ENCODE measurements at places on chromosomes 13 and 19.

DNA sequence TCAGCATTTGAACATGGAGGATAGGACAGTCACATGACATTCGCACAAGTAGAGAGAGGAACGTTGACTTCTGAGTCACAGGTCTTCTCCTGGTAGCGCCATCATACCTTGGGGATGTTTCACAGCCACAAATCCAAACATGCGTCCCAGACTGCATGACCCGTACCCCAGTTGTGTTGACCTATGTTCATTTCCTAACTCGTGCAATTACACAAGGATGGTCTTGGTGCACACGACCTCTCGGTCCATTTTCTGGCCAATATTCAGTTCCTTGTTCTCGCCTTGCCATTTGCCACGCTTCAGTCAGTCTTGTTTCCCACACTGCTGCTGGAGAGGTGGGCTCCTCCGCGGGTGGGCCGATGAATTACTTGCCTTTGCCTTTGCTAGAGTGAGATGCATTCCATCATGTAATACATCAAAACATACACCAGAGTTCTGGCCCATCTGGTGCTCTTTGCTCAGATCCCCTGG is 87.3 kb downstream of the COL4A2 start:
- peak; percentile 66 for DNase-seq

GRCh38 chr19:3146677-3147100 is 10.9 kb downstream of the GNA15 start:
- no peak for DNase-seq

DNA sequence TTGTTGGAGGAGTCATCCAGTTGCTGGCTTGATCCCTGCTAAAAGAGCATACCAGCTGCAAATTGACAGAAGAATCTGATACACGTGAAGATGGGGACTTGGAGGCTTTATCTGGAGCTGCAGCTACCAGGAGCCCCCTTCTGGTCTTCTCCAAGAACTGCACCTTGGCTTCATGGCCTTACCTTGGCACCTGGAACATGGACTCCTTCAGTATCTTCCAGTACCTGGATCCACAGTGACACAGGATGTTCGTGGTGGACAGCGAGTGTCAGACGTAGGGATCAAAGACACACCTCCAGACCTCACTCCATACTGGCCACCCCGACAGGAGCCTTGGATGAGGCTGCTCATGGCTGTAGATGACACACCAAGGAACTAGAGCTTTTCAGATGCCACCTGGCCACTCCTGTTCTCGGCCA is 9.9 kb upstream of the ACSBG2 start:
- DNase-seq, result peak; percentile 83

- no peak for DNase-seq
Observed at GRCh38 chr19:3227054-3227626, 2.7 kb downstream of the CELF5 start.

GRCh38 chr13:52695856-52696255 is 43.2 kb downstream of the SUGT1 start:
- peak; percentile 9 for DNase-seq

- peak; percentile 71 for DNase-seq
Observed at GRCh38 chr19:50147462-50148423, 15.3 kb downstream of the IZUMO2 start.

DNA sequence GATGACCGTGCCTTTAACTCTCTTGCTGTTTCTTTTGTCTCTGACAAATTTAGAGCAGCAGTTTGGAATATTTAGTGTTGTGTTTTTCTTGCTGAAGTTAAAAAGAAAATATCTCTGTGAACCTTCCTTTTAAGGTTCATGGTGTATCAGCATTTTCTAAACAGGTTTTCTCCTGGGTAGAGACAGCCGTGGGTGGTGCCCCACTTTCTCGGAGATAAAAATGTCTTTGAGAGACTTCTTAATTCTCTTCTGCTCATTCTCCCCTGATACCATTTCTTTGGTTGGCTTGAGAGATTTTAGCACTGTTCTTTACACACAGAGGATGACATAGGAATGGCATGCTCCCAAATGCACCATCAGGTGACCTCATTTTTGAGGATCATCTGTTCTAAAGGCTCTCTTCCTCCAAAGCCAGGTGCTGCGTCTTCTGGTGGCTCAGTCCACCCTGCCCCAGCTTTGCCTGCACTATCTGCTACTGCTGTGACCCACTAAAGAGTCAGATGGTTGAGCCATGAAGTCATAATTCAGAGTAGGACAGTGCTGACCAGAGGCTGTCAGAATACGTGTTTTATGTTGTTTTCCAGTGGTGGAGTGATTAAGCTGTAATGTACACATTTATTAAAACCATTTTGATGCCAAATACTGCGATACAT is 90.3 kb upstream of the SLC10A2 start:
- no peak for DNase-seq

- no peak for DNase-seq
Observed at GRCh38 chr19:46603195-46603637, 2.1 kb downstream of the CALM3 start.

- DNase-seq, result no peak
Observed at GRCh38 chr13:99332456-99332855, 25.3 kb upstream of the GPR183 start.

GRCh38 chr13:42239161-42239560 is 32.8 kb upstream of the AKAP11 start:
- DNase-seq, result no peak

GRCh38 chr13:28355046-28355821 is 139.7 kb downstream of the FLT1 start:
- no peak for DNase-seq

DNA sequence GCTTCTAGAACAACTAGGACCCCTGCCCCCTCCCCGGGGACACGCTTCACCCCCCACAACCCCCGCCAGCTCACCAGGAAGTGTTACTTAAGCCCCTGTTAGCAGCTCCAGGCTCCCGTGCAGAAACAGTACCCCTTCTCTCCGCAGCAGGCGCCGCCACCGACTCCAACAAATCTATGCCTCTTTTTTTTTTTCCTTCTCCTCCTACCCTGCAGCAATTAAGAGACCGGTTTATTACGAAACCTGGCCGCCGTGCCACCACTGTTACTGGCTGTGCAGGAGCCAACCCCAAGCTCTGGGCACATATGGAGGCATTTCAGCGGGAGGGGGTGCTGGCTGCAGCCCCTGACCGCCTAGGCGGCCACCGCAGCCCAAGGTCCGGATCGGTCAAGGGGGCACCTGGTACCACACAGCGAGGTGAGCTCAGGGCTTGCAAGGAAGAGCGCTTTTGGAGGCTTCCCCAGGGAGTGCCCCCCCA is 2.4 kb downstream of the GADD45B start:
- DNase-seq, result peak; percentile 58

GRCh38 chr19:3669947-3670795 is 30.1 kb downstream of the PIP5K1C start:
- DNase-seq, result peak; percentile 65

DNA sequence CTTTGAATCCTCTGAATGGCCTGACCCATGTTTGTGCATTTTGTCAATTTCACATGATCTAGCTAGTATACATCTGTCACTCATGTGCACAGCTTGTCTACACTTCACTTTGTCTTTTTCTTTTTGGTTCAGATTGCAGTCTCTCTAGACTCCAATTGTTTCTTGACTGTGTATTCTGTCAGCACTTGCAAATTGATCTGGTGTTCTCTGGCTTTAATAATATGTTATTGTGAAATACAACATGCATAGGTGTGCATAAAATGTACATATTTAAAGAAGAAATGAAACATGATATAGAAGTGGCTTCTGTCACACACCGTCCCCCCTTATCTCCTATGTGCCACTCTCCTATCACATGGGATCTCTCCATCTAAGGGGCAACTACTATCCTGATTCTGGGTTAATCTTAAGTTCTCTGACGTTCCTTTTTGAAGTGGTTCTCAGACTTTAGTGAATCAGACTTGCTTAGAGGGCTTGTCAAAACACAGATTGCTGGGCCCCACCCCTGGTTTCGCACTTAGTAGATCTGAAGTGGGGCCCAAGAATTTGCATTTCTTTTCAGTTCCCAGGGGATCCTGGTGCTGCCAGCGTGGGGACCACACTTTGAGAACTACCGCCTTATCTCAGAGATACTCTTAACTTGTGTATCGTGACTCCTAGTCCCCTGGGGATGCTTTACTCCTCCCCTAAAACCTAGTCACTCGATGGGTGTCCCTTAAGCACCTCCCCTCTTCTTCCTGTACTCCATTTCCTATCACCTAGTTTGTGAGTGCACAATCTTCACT is 5.8 kb downstream of the KRTDAP start:
- no peak for DNase-seq

All from fibroblast of skin of scalp (primary cell).